Stimulated activated CD8-positive, alpha-beta memory T cell treated with anti-CD3 and anti-CD28 coated beads, Interleukin-7, amount 100 ng/mL, for 24 hours (primary cell): ENCODE measurements at places on chromosomes 6 and 20.

DNA sequence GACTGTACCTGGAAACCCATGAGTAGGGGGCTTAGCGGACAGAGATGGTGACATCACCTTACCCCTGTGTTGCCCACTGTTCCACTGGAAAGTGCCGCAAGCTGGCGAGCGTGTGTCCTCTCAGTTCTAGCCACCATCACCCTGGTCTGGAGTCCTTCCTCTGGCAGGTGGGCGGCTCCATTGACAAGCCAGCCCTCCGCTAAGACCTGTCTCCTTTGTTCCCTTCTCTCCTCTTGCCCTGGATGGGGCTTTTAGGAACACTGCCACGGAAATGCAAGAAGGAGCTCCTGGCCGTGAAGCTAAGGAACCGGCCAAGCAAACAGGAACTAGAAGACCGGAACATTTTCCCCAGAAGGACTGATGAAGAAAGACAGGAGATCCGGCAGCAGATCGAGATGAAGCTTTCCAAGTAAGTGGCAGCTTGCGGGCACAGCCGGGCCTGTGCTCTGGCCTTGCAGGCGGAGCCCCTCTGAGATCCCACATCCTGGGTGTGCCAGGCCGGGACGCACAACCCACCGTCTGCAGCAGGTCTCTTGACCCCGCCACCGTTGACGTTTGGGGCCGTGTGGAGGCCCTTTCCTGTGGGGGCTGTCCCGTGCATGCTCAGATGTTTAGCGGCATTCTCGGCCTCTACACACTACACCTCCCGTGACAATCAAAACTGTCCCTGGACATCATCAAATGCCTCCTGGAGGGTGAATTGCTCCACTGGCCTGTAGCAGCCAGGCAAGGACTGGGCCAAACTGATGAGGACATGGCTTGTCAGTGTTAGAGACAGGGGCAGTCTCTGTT lies 127.5 kb downstream of the SYCP2 start:
- DNase-seq: no peak

GRCh38 chr20:21490105-21490504 lies 23.8 kb downstream of the NKX2-2 start:
- DNase-seq: no peak

GRCh38 chr6:57104336-57104735 lies 14.3 kb downstream of the ZNF451 start:
- no peak for DNase-seq

- DNase-seq: no peak
Measured at GRCh38 chr6:6705061-6705425, 116.5 kb downstream of the LY86 start.

DNA sequence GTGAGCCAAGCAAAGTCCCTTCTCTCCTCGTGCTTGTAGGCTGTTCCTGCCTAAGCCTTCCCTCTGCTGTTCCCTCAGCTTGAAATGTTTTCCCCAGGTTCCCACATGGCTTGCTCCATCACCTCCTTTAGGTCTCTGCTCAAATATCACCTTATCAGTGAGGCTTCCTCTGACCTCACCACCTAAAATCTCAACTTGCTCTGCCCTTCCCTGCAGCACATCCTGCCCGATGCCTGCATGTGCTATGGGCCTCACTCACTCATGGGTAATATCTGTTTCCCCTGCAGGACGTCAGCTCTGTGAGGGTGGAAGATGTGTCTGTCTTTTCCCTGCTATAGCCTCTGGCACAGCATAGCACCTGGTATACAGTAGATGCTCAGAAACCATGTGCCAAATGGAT lies 29.9 kb upstream of the FKBP1A start:
- DNase-seq: no peak

DNA sequence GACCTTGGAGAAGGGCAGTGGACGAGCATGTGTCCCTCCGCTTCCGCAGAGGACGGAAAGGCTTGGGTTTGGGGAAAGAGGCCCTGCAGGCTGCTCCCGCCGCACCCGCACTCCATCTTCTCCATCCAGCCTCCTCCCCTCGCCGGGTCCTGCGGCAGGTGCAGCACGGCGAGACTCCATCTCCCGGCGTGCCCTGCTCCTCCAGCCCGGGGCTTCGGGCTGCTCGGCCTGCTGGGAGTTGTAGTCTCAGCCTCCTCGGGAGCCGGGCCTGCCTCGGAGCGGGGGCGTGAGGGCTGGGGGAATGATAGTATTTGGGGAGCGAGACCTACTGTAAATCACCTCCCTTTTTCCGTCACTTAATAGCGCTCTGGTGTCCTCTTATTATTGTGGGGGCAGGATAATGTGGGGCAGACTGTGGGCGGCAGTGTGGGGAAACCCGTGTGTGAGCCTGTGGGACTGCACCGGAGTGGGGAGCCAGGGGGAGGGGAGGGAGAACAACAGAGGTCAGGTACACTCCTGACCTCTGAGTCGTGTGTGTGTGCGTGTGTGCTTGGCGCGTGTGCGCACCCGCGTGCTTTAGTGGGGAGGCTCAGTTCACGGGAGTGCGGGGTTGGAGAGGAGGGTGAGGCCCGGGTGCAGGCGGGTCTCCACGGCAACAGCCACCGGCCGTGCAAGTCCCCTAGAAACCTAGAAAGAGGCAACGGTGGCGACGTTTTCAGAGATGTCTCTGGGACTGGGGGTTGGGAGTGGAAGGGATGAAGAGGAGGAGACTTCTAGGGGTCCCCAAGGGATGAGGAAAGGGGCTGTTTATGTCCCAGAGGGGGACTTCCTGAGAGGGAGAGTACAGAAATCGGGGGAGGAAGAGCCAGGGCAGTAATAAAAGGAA lies 4.1 kb downstream of the TTBK1 start:
- DNase-seq: peak; percentile 58

- DNase-seq: no peak
Measured at GRCh38 chr6:53734473-53735299, 60.1 kb upstream of the LRRC1 start.

GRCh38 chr6:71476371-71476770 lies 187.8 kb downstream of the OGFRL1 start:
- no peak for DNase-seq

GRCh38 chr6:13012296-13012695 lies 295.7 kb downstream of the PHACTR1 start:
- DNase-seq: no peak

DNA sequence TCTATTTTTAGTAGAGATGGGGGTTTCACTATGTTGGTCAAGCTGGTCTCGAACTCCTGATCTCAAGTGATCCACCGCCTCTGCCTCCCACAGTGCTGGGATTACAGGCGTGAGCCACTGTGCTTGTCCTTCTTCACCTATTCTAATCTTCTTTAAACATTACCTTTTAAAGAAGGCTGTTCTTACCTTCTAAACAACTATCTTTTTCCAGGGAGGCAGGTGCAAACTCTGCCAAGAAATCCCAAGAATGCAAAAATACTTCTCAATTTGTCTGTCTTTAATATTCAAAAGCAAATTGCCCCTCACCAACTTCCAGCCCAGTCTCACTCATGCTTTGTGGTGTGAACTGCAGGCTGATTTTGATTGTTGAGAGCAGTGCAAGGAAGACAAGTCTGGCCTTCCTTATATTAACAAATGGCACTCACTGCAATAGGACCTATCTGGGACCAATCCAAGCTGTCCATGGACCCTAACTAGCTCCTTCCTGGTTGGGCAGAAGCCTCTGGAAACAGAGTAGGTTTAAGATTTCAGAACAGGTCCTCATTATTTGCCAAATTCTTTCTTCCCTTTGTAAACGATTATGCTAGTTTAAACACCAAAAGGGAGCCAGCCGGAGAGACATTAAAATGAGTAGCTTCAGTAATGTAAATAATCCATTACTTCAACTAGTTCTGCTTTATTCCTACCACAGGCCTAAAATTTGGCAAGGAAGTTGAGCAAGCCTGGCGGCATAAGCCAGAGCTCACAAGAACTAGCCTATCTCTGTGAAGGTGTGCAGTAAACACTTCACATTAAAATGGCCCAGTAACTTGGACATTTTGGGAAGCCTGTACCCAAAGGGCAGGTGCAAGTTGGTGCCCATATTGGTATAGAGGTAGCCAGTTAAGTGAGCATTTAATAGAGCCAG lies 1.6 kb downstream of the SCAND1 start:
- DNase-seq: no peak

DNA sequence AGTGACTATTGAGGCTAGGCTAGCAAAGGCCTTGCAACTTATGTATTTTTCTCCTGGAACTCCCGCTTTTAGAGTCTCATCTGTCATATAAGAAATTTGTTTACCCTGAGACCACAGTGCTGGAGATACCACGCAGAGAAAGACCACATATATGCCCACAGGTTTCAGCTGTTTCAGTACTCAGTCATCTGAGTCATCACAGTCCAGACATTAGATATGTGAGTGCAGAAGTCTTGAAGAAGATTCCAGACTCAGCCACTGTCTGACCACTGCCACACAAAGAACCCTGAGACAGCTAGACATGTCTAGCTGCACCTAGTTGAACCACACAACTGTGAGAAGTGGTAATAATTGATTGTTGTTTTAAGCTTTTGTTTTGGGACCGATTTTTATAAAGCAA lies 648.3 kb downstream of the EPM2A start:
- DNase-seq: no peak

GRCh38 chr20:61052776-61053442 lies 199.2 kb upstream of the CDH4 start:
- DNase-seq: no peak

DNA sequence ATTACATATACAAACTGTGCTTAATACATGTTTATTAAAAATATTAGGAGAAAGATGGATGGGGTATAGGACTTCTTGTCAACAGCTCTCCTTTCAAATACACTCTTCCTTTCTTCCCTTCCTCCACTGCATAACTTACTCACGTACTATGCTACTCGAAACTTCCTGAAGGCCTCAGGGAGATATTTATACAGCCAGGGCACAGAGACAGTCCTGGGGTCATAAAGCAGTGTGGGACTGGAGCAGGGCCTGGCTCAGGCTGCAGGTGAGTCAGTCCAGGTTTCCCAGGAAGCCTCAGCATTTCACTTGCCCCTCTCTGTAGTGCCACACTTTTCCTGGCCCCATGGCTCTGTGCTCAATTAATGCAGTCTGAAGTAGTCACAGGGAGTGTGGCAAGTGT lies 157.0 kb downstream of the UBE3D start:
- DNase-seq: no peak

DNA sequence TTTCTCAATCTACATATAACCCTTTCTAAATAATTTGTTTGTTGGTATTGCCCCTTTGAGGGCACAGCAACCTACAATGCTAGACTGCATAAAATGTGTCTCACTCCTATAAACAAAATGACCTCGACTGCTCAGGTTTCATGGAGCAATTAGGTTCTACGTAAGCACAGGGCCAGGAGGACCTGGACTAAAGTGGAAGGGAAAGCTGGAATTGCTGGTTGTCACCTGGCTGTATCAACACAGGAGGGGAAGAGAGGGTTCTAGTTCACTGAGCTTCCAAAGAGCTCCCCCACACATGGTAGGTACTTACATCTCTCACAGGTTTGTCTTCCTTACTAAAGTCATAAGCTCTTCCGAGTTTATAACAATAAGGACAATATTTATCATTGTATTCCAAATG lies 51.0 kb downstream of the NCOA6 start:
- no peak for DNase-seq

DNA sequence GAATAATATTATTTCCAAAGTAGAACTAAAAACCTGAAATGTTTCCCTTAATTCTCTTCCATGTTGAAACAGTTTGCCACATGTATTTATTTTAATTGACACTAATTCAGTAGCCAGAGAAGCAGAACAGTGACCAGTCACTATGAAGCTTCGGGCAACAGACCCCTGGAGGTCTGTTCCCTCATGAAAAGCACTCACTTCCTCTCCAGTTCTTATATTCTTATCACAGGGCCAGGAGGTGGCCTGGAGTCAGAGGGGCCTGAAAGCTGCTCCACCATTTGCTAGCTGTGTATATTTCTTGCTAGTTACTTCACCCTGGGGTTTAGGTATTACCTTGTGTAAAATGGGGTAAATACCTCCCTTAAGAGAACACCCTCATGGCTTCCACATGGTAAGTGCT lies 49.1 kb downstream of the MAP7 start:
- DNase-seq: no peak

GRCh38 chr20:5131502-5131901 lies 4.7 kb downstream of the CDS2 start:
- DNase-seq: no peak

- no peak for DNase-seq
Measured at GRCh38 chr6:43992126-43992663, 135.1 kb downstream of the MRPL14 start.

GRCh38 chr6:119340796-119341487 lies 8.6 kb downstream of the MAN1A1 start:
- DNase-seq: no peak

GRCh38 chr6:122555561-122555960 lies 54.6 kb upstream of the PKIB start:
- no peak for DNase-seq

- DNase-seq: no peak
Measured at GRCh38 chr6:162532283-162533008, 195.1 kb downstream of the PRKN start.

DNA sequence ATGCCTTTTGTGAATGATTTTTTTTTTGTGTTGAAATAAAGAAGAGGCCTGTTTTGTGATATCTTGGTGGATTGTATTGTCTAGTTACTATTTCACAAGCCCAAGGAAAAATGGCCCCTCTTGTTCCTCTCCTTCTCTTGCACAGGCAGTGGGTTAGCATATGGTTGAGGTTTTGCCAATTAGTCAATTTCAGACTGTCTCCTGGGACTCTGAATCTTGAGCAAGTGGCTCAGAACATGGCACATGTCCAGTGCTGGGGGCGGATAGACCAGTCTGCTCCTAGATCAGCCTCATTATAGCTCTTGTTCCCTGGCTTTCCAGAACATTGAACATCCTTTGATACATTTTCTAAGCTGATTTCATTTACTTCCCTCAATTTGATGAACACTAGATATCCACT lies 589.2 kb downstream of the PHF3 start:
- no peak for DNase-seq

DNA sequence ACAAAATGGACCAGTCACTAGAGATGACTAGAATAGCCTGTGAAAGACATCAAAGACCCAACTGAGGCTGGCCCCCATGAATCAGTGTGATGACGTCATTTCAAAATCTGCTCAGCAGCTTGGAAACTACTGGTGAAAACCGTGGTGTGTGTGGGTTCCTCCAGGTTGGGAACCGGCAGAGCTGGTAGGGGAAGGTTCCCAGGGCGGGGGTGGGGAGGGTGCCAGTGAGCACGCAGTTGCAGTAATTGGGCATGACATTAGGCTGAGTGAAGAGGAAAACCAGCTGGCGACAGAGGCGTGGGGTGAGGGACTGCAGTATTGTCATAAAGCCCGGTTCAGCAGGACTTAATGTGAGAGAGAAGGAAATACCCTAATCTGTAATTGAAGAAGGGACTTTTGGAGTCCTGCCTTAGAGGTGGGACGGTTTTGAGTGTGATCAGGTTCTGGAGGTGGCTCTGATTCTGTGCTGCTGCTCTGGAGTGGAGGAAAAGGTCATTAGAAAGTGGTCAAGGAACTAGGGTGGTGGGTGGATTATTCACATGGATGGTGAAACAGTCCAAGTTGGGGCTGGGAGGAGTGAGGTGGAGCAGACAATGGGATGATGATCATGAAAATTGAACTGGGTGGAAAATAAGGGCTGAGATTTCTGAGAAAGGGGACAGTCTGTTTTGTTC lies 52.0 kb upstream of the MTHFD1L start:
- peak; percentile 4 for DNase-seq

- DNase-seq: no peak
Measured at GRCh38 chr6:43038727-43039126, 14.9 kb downstream of the CUL7 start.
